Activated T-helper 1 cell treated with anti-CD3 and anti-CD28 coated beads, Interleukin-12 subunit alpha, Interleukin-12 subunit beta, Interleukin-2, Interleukin-4 antibody, amounts not matched to agents 30 ng/mL and 10 ng/mL and 1 ng/mL, durations not matched to agents 14 hours and 24 hours and 36 hours (primary cell): ENCODE measurements at places on chromosomes 1 and 21.

- DNase-seq, result no peak
Measured at GRCh38 chr21:33300701-33301631, 23.8 kb upstream of the IFNAR1 start.

- DNase-seq, result no peak
Measured at GRCh38 chr1:96388421-96389310, 332.9 kb upstream of the PTBP2 start.

DNA sequence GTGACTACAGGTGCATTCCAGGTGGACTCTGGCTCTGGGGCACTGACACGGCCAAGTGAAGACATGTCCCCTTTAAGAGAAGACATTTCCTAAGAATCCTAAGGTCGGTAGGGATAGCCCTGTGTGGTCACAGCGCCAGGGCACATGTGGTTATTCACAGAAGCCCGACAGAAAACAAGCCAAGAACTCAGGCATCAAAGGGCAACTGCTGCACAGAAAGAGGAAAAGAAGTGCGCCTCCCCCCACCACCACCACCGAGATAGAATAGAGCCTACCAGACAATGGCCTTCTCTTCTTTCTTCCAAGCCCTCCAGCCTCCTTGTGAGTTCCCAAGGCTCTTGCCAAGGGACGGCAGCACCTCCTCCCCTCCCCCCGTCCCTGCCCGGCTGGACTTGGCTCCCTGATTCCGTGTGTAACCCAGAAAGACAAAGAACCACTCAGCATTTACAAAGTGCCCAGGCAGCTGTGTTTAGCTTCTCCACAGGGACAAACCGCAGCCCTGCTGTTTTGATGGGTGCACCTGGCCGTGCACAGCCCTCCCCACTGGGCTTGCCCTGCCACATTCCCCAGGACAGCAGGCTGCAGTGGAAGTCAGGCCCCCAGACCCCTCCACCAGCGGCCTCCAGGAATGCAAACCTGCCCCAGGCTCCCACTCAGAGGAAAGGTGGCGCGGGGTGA lies 30.2 kb downstream of the TMPRSS2 start:
- no peak for DNase-seq

DNA sequence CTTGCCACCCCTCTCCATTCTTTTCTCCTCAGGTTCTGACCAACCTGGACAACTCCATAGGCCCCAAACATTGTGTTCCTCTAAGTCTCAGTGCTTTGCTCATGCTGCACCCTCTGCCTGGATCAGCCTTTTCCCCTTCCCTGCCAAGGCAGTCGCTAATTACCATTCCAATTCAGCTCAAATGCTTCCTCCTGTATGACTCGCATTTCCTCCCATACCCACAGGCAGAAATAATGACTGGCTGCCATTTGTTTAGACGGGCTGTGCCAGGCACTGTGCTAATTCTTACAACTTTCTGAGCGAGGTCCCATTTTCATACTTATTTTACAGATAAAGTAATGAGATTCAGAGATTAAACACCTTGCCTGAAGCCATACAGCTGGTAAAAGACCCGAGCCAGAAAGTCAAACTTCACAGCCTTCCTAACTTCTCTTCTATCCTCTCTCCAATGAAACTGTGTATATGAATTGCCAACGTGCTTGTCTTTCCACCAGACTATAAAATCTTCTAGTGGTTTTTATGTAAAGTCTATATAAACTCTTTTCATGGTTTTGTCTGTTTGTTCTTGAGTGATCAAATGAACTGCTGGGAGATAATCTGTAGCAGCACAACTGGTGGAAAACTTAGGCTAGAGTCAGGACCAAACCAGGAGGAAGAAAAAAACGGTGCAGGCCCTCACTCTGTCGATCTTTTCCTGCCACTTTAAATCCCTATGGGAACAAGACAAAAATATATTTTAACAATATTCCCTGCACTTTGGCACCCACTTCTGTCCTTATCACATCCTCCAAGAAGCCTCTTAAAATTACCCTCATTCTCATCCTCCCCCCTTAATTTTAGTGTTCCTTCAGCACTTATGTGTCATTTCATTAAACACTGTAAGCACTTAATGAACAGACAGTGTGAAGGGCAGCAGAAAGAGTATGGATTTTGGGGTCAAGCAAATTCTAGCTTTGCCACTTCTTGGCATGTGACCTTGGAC lies 33.7 kb downstream of the RAB3B start:
- DNase-seq, result no peak
